ENCODE measurements at places on chromosomes 7 and 10. TPM values are rescaled to one million over a fixed set of nuclear protein-coding genes. Genes with fewer than 3 reads are reported as not detected.

DNA sequence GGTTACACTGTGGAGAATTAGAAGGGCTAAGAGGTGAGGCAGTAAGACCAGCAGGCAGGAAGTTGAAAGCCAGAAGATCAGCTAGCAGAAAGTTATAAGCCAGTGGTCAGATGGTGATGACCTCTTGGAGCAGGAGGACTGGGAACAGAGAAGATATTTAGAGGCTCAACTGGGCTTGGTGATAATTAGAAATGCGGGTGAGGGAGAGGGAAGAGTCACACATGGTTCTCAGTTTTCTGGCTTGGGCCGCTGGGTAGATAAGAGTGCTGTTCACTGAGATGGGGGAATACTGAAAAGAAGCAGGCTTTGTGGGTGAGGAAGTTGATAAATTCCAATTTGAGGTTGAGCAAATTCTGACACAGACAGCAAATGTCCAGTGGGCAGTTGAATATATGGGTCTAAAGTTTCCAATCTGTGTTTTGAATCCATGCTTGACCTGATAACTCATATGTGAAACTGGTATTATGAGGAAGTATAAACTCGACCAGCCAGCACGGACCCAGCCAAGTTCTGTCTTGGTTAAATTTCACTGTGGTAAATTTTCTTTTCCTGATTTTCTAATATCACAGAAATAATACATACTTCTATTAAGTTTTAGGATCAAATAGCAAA, 22.7 kb downstream of the LSMEM1 start:
- H3K27ac ChIP-seq: no peak overlapping the region
- no peaks in the 10 kb centered on the region for H3K36me3 ChIP-seq
- no peak for DNase-seq
- no peak overlapping the region for H3K4me3 ChIP-seq

DNA sequence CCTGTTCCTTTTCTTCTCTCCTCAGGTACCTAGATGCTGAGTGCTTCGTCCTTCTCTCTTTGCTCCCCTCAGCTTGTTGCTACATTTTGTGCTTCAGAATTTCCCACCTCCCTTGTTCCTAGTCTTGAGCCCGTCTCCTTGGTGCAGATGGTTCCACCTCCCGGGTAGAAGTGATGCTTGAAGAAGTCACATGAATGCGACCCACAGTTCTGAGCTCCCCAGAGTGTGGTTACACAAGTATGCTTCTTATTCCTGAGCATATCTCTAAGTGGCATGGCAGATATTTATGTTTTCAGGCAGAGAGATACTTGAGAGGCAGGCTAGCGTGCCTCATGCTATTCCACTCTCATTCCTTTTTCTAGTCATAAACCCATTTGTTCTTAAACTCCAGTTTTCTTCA, 34.0 kb downstream of the INPP5F start:
- H3K4me1 ChIP-seq: peaks cover 14% of the 10 kb centered on the region
- H3K4me3 ChIP-seq: no peak overlapping the region
- no peaks in the 10 kb centered on the region for H3K27me3 ChIP-seq
- H3K27ac ChIP-seq: no peak overlapping the region

- no peaks in the 10 kb centered on the region for H3K27me3 ChIP-seq
- DNase-seq: peak; percentile 90
- H3K4me3 ChIP-seq: no peak overlapping the region
- no peak overlapping the region for H3K27ac ChIP-seq
- no peaks in the 10 kb centered on the region for H3K4me1 ChIP-seq
Observed at GRCh38 chr10:95133016-95133752, 60.9 kb upstream of the ACSM6 start.

DNA sequence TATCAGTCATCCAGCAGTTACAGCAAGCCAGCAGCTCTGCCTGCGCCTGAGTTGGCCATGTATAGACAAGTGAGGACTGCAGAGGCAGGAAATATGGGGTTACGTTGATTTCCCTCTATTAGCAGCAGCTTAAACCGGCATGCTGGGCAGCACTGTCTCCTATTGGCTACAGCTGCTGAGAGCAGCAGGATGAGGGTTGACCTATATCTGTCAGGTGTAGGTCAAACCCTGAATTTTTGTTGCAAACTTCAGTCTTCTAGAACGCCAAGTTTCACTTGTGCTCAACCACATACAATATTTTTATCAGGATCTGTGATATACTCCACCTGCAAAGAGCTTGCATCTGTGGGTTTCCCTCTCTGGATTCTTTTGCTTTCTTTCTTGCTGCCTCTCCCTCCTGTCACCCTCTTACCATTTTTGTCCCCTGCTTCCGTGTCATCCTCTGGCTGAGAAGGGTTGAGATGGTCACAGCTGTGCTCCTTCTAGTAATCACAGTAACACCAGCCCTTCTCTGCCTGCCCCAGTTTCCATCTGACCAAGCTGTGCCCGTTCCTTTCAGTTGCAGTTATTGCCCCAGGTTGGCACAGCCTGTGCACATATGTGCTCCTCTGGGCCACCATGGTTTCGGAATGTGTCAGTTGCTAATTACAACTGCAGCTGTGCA, 23.8 kb upstream of the GLCCI1 start:
- no peaks in the 10 kb centered on the region for H3K36me3 ChIP-seq
- peak overlapping the region; percentile 68 for H3K27ac ChIP-seq
- peak overlapping the region; percentile 37 for H3K4me3 ChIP-seq
- DNase-seq: peak; percentile 81
- peaks cover 25% of the 10 kb centered on the region for H3K4me1 ChIP-seq

- no peaks in the 10 kb centered on the region for H3K36me3 ChIP-seq
- no peaks in the 10 kb centered on the region for H3K27me3 ChIP-seq
- no peak overlapping the region for H3K27ac ChIP-seq
- no peaks in the 10 kb centered on the region for H3K4me1 ChIP-seq
- H3K4me3 ChIP-seq: no peak overlapping the region
Observed at GRCh38 chr7:134724606-134725005, 54.8 kb upstream of the CALD1 start.

DNA sequence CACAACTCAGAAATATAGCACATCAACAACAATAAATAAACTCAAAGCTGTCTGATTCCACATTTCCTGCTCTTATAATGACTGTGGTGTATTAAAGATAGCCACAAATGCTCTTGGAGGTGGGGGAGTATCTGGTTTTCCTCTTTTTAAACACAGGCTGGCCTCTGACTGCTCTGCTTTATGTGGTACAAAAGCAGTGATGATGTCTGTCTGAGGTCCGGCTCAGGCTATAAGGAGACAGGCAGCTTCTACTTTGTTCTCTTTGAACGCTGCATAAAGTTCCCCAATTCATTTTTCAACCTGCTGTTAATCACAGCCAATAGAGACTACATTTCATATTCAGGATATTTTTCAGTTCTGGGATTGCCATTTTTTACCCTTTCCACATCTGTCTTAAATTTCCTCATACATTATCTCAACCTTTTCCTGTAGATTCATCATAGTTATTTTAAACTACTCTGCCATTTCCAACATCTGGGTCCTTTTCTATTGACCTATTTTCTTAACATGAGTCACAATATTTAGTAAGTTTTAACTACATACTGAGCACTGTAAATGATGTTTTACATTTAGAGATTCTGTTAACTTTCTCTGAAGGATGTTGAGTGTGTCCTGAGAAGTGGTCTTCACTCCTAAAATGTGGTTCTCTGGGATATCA, 64.9 kb downstream of the CRPPA start:
- no peak overlapping the region for H3K4me3 ChIP-seq
- DNase-seq: no peak

DNA sequence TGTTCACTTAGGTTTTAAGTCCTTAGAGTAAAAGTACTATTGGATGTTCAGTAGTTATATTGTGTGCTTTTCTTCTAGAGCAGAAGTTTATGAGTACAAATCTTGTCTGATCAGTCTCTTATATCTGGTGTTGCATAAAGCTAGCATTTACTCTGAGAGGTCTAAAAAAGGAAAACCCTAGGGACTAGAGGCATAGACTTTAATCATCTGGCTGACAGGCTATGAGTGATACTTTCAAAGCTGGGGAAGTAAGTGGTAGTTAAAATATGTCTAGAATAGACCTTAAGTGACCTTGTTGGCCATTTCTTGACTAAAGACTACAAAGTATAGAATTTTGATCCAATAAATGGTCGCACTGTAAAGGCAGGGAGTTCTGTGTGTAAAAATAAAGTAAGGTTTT, 32.9 kb upstream of the PHYHIPL start:
- H3K4me3 ChIP-seq: no peak overlapping the region
- no peaks in the 10 kb centered on the region for H3K27me3 ChIP-seq

- H3K27ac ChIP-seq: no peak overlapping the region
- H3K4me3 ChIP-seq: no peak overlapping the region
- no peak for DNase-seq
- H3K36me3 ChIP-seq: no peaks in the 10 kb centered on the region
Observed at GRCh38 chr10:28008054-28008453, 9.2 kb upstream of the ODAD2 start.

DNA sequence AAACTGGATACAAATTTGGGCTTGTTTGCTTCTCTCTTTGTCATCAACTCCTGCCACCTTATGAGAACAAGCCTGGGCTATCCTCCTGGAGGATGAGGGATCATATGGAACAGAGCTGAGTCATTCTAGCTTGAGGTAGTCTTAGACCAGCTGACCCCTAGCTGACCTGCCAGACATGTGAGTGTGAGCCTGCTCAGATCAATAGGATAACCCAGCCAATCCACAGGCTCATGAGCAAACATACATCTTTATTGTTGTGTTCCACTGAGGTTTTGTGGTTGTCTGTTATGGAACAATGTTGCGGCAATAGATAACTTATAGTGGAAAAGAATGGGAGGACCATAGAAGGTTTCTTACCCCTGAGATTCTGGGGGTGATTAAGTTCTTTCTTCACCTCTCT, 54.5 kb upstream of the FAM180A start:
- peaks cover 4% of the 10 kb centered on the region for H3K4me1 ChIP-seq
- H3K27me3 ChIP-seq: peaks cover 9% of the 10 kb centered on the region
- no peak overlapping the region for H3K27ac ChIP-seq
- no peak for DNase-seq
- no peaks in the 10 kb centered on the region for H3K36me3 ChIP-seq

DNA sequence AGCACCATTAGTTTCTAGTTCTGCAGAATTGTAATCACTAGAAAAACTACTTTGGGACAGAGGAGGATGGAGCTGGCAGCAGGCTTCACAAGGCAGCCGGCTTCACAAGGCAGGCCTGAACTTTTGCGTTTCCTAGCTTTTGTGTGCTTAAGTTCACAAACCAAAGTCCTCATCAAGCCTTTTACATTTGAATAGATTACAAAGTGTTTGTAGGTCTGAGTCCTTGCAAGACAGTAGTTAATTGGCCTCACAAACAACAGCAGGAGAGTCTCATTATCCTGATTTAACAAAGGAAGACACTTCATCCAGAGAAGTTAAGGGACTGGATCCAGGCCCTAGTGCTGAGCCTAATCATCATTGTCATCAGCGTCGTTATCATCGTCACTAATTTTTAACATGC, 147.8 kb upstream of the AUTS2 start:
- H3K4me3 ChIP-seq: no peak overlapping the region
- no peaks in the 10 kb centered on the region for H3K27me3 ChIP-seq
- H3K27ac ChIP-seq: no peak overlapping the region
- H3K36me3 ChIP-seq: no peaks in the 10 kb centered on the region

GRCh38 chr10:2882628-2883027, 184.7 kb upstream of the PFKP start:
- no peak overlapping the region for H3K27ac ChIP-seq
- peaks cover 12% of the 10 kb centered on the region for H3K27me3 ChIP-seq
- no peak for DNase-seq
- no peak overlapping the region for H3K4me3 ChIP-seq
- H3K36me3 ChIP-seq: no peaks in the 10 kb centered on the region
- no peaks in the 10 kb centered on the region for H3K4me1 ChIP-seq

GRCh38 chr10:23413629-23414089, 25.2 kb upstream of the OTUD1 start:
- H3K27me3 ChIP-seq: no peaks in the 10 kb centered on the region
- no peak overlapping the region for H3K4me3 ChIP-seq
- no peaks in the 10 kb centered on the region for H3K36me3 ChIP-seq
- H3K4me1 ChIP-seq: peaks cover 22% of the 10 kb centered on the region
- H3K27ac ChIP-seq: peak overlapping the region; percentile 40

GRCh38 chr7:159064816-159065510, 79.7 kb downstream of the VIPR2 start:
- H3K4me3 ChIP-seq: no peak overlapping the region
- H3K4me1 ChIP-seq: peaks cover 9% of the 10 kb centered on the region
- no peaks in the 10 kb centered on the region for H3K36me3 ChIP-seq
- peaks cover 2% of the 10 kb centered on the region for H3K27me3 ChIP-seq
- no peak for DNase-seq

DNA sequence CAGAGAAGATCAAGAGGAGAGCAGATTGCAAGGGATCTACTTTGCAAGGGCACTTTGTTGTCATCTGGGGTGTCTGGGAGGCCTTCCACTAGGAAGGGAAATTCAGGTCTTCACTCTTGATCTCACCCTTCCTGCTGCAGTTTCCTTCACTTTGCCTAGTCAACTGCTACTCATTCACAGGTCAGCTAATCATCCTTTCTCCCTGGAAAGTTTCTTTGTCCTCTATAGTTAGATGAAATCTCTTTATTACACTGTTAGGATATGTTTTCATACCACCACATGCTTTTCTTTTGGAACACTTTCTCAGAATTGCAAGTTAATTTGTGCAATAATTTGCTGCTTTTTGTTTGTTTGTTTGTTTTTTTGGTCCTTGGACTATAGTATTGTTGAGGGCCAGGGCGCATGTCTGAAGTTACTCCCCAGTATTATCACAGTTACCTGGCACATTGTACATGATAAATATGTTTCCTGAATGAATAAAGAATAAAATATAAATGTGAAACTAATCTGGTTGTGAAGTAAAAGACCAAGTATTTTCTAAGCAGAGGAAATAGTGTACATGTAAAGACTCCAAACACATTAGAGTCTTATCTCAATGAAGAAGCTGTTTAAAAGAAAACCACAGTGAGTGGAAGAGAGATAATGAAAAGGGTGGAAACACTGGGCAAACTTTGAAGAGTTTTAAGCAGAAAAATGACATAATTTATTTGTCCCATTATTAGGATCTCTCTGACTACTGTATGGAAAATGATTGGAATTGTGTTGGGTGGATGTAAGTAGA, 139.9 kb upstream of the DGKB start:
- H3K27ac ChIP-seq: no peak overlapping the region
- H3K4me1 ChIP-seq: no peaks in the 10 kb centered on the region
- no peak overlapping the region for H3K4me3 ChIP-seq
- H3K27me3 ChIP-seq: no peaks in the 10 kb centered on the region

DNA sequence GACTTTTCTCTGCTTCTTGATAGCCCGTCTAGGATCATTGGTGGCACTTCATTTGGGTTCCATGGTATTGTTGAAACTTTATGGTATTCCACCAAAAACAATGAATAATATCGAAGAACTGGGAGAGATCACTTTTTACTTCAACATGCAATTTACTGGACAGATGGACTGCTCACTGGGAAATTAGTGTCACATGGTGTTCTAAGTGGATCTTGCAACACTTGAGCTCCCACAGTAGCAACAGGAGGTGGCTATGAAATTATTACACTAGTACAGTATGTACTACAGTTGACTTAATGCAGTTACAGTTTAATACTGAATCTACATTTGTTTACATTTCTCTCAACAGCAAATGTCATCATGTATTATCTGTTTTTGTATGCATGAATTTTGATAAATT, 997.3 kb downstream of the REEP3 start:
- no peak for DNase-seq
- H3K4me1 ChIP-seq: no peaks in the 10 kb centered on the region
- H3K27ac ChIP-seq: no peak overlapping the region
- no peak overlapping the region for H3K4me3 ChIP-seq
- no peaks in the 10 kb centered on the region for H3K36me3 ChIP-seq

Gene CALCR
- total RNA-seq: not detected

Gene DRGX
- not detected for total RNA-seq

Gene DEPP1
- total RNA-seq: 0.16 TPM

Gene PYROXD2
- total RNA-seq: 6.2 TPM

Gene AKR1C1
- 0.45 TPM for total RNA-seq

Gene CFAP46
- total RNA-seq: not detected

Gene KAZALD1
- 0.90 TPM for total RNA-seq

Gene HMX3
- total RNA-seq: 0.45 TPM

All from activated CD8-positive, alpha-beta T cell treated with anti-CD3 and anti-CD28 coated beads for 36 hours (primary cell).